ENCODE measurements at places on chromosomes 4 and X. TPM values are rescaled to one million over a fixed set of nuclear protein-coding genes. Genes with fewer than 3 reads are reported as not detected.

Gene BEX3
- 13.9 TPM for total RNA-seq

Gene GAGE12J
- total RNA-seq, result not detected

Gene IL21
- total RNA-seq, result 0.08 TPM

Gene GLRA3
- total RNA-seq, result not detected

Gene NEXMIF
- total RNA-seq, result 0.74 TPM

Gene NXF2
- total RNA-seq, result not detected

Gene RAB40AL
- total RNA-seq, result not detected

Gene CPLX1
- total RNA-seq, result 1.5 TPM

Gene FABP2
- total RNA-seq, result not detected

Gene ARHGEF6
- 45.3 TPM for total RNA-seq

Gene SLC16A2
- 0.22 TPM for total RNA-seq

Gene CT45A3
- total RNA-seq, result not detected

Gene ERAS
- not detected for total RNA-seq

Gene SLITRK4
- total RNA-seq, result 0.06 TPM

Gene TRO
- total RNA-seq, result 2.0 TPM

Gene PDLIM3
- not detected for total RNA-seq

Gene TLL1
- total RNA-seq, result not detected

Gene GLA
- 26.8 TPM for total RNA-seq

Gene SHOX
- not detected for total RNA-seq

Gene FAM236D
- total RNA-seq, result not detected

Gene TMEM35A
- total RNA-seq, result not detected

Gene LUZP4
- total RNA-seq, result not detected

Gene CXCL5
- total RNA-seq, result not detected

Gene DMRTC1B
- 2.3 TPM for total RNA-seq

Gene S100G
- not detected for total RNA-seq

Gene CBR4
- total RNA-seq, result 5.4 TPM

Gene F8A2
- total RNA-seq, result not detected

Gene TEX11
- total RNA-seq, result not detected

Gene HERC6
- total RNA-seq, result 9.5 TPM

Gene CYTL1
- not detected for total RNA-seq

Gene RAB33A
- 14.4 TPM for total RNA-seq

Gene VCX
- not detected for total RNA-seq

Gene ADGRL3
- not detected for total RNA-seq

Gene ADH1A
- not detected for total RNA-seq

Gene CD40LG
- total RNA-seq, result 44.7 TPM

Gene ZMAT1
- 20.2 TPM for total RNA-seq

Gene LRAT
- not detected for total RNA-seq

Gene PPP1R2C
- total RNA-seq, result not detected

Gene CNGA1
- total RNA-seq, result not detected

Gene CSAG3
- not detected for total RNA-seq

Gene PRKG2
- total RNA-seq, result 0.39 TPM

Gene MAOB
- total RNA-seq, result not detected

Gene AMBN
- not detected for total RNA-seq

Gene ASB12
- total RNA-seq, result not detected

Gene PAK3
- total RNA-seq, result 1.5 TPM

Gene STBD1
- total RNA-seq, result not detected

Gene RRH
- not detected for total RNA-seq

Gene TRIM75
- total RNA-seq, result not detected

Gene AP1S2
- total RNA-seq, result 20.0 TPM

Gene NPY2R
- not detected for total RNA-seq

Gene KIAA1210
- total RNA-seq, result not detected

Gene MAGEA12
- total RNA-seq, result not detected

Gene GAGE12D
- total RNA-seq, result not detected
